GDM1 (cell line): ENCODE measurements at places on chromosomes 2 and 18.

DNA sequence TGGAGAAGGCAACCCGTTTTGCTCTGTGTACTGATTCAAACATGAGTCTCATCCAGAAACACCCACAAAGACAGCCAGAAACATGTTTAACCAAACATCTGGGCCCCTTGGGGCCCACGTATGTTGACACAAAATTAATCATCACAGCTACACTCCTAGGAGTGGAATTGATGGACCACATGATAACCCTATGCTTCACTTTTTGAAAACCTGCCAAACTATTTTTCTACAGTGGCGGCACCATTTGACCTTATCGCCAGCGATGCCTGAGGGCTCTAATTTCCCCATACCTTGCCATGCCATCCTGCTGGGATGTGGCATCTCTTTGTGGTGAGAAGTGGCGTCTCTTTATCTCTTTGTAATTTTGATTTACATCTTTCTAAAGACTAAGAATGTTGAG lies 38.5 kb downstream of the PSMG2 start:
- no peak for DNase-seq

- no peak for DNase-seq
These were observed 274.3 kb upstream of the TRIB2 start for GRCh38 chr2:12442476-12442847.

- no peak for DNase-seq
These were observed 26.6 kb downstream of the HK2 start for GRCh38 chr2:74860521-74860920.

DNA sequence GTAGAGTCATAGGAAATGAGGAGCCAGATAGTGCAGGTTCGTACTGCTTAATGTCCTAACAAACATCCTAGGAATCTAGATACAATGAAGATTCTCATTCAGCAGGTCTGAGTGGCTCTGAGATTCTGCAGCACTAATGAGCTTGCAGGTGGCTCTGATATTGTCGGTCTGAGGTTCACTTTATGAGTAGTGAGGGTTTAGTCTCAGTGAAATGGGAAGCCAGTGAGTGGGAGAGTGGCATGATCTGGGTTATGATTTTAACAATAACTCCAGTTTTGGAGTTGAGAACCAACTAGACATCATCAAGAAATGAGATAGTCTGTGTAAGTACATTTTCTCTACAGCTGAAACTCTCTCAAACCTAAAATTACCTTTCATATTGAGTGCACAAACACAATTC lies 166.8 kb upstream of the SP5 start:
- no peak for DNase-seq

DNA sequence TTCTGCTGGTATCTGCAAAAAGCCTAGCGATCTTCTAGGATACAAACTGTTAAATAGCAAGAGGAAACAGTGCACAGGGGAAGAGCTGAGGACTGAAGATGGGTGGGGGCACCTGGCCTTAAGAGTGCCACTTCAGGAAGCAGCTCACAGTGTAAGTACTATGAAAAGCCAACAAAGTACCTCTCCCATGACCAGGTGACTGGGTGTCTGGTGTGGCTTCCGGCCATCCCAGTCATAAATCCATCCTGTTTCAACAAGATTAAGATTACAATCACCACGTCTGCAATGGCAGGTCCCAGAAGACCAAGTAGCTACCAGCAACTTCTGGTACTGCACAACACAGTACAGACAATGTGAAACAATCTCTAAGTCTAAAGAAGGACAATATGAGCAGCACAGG lies 15.9 kb downstream of the ERFE start:
- no peak for DNase-seq

- DNase-seq, result no peak
These were observed 25.2 kb downstream of the PTPN4 start for GRCh38 chr2:119784876-119785275.
